ENCODE measurements at places on chromosomes 4 and X. TPM values are rescaled to one million over a fixed set of nuclear protein-coding genes. Genes with fewer than 3 reads are reported as not detected.

The SYP gene
- polyA plus RNA-seq = not detected

The OCIAD2 gene
- 245 TPM for polyA plus RNA-seq

The PAGE1 gene
- not detected for polyA plus RNA-seq

The HMGN5 gene
- 2.1 TPM for polyA plus RNA-seq

The ADGRG4 gene
- not detected for polyA plus RNA-seq

The PNMA6F gene
- polyA plus RNA-seq = not detected

The C4orf36 gene
- not detected for polyA plus RNA-seq

The EVC2 gene
- polyA plus RNA-seq = 0.31 TPM

The STARD8 gene
- polyA plus RNA-seq = 0.14 TPM

- H3K27me3 ChIP-seq = no peaks in the 10 kb centered on the region
- no peak overlapping the region for H3K4me3 ChIP-seq
- H3K27ac ChIP-seq = no peak overlapping the region
- DNase-seq = no peak
Observed at GRCh38 chr4:27176881-27177280, 316.2 kb downstream of the STIM2 start.

DNA sequence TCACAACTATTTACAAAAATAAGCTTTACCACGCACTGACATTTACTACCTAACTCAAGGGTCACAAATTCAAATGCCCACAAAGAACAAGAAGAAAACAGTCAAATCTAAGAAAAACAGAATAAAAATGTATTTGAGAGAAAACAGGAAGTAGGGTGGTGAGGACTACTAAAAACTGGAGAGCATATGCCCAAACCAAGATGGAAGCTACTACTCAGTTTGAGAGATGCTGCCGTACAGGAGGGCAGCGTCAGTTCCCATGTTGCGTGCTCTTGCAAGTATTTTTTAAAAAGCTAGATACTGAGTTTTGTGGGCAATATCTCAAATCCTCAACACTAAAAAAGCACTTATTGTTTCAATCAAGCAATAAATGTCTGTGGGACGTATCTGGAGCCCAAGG is 16.2 kb downstream of the HNRNPD start:
- no peak overlapping the region for H3K4me3 ChIP-seq
- H3K27ac ChIP-seq = no peak overlapping the region
- no peaks in the 10 kb centered on the region for H3K27me3 ChIP-seq
- H3K4me1 ChIP-seq = peaks cover 89% of the 10 kb centered on the region
- H3K36me3 ChIP-seq = peaks cover 53% of the 10 kb centered on the region
- no peak for DNase-seq

- no peaks in the 10 kb centered on the region for H3K4me1 ChIP-seq
- no peak overlapping the region for H3K27ac ChIP-seq
- H3K36me3 ChIP-seq = no peaks in the 10 kb centered on the region
Observed at GRCh38 chrX:2423282-2423681, 77.5 kb downstream of the DHRSX start.

- DNase-seq = no peak
- no peak overlapping the region for H3K4me3 ChIP-seq
- H3K27me3 ChIP-seq = no peaks in the 10 kb centered on the region
Observed at GRCh38 chrX:15322472-15322871, 7.0 kb upstream of the ASB11 start.

DNA sequence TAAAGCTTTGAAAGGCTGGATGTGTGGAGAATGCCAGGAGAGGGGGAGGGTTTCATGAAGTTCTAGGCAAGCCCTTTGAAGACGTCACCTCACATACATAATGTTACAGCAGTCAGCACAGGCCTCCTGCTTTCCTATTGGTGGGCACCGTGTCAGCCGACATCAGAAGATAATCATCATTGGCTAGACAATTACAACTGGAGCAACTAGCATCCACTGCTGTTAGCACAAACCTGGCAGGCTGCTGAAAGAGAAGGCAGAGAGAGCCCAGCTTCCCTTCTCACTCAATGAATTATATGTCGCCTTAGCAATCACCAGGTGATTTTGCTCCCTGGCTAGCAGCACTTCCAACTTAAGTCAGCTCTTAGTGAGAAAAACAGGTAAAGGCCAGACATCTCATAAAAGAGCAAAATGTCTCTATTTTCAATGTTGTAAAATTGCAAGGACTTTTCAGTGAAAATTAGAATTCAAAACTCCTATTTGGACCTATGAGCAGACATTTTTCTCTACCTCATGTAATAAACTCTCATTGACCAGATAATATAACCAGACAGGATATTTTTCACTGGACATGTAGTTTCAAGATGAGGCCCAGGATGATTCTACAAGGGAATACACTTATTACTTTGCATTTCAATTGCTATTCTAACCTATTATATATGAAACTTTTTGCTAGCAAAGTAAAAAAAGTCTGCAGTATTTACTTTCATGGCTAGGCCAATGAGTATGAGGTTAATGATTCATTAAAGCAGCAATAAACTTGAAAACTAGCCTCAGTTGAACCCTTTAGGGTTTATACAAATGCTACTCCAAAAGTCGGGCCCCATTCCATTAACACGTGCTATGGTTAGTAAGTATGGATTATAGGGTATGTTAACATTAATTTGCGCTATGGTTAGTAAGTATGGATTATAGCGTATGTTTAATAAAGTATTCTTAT is 4.3 kb downstream of the ELOVL6 start:
- DNase-seq = peak; percentile 78
- H3K27me3 ChIP-seq = no peaks in the 10 kb centered on the region
- H3K4me1 ChIP-seq = peaks cover 27% of the 10 kb centered on the region
- no peaks in the 10 kb centered on the region for H3K36me3 ChIP-seq
- peak overlapping the region; percentile 21 for H3K27ac ChIP-seq

- DNase-seq = no peak
- H3K36me3 ChIP-seq = no peaks in the 10 kb centered on the region
- H3K27me3 ChIP-seq = no peaks in the 10 kb centered on the region
- no peak overlapping the region for H3K27ac ChIP-seq
- H3K4me1 ChIP-seq = no peaks in the 10 kb centered on the region
Observed at GRCh38 chrX:70552130-70552704, 107.6 kb downstream of the DLG3 start.

GRCh38 chr4:38141808-38142500 is 181.8 kb downstream of the PTTG2 start:
- no peak overlapping the region for H3K27ac ChIP-seq
- DNase-seq = no peak
- H3K4me1 ChIP-seq = no peaks in the 10 kb centered on the region
- no peaks in the 10 kb centered on the region for H3K27me3 ChIP-seq
- no peak overlapping the region for H3K4me3 ChIP-seq
- peaks cover 4% of the 10 kb centered on the region for H3K36me3 ChIP-seq

DNA sequence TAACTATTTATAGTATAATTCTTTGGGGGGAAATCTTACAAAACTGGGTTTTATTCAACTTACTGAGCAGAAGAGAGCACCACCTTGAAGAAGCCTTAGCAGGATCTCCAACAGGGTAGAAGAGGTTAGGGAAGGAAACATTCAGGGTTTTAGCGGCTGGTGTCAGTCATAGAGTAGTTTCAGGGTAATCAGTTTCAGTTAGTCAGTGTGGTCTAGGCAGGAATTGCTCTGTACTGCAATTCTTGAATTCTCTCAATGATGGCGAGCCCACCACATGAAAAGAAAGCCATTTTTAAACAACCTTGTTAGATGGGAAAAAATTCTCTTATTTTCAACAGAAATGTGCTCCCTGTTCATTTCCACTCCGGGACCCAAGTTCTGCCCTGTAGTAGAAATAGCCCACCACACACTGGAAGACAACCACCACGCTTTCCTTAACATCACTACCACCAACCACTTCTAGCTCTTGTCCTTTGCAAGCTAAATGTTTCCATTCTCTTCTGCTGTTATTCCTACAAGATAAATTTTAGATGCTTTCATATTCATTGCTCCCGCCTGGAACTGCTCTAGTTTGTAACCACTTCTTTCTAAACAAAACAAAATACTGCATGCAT is 25.9 kb downstream of the COL25A1 start:
- DNase-seq = no peak
- H3K4me1 ChIP-seq = no peaks in the 10 kb centered on the region
- no peaks in the 10 kb centered on the region for H3K27me3 ChIP-seq
- H3K4me3 ChIP-seq = no peak overlapping the region
- no peak overlapping the region for H3K27ac ChIP-seq

DNA sequence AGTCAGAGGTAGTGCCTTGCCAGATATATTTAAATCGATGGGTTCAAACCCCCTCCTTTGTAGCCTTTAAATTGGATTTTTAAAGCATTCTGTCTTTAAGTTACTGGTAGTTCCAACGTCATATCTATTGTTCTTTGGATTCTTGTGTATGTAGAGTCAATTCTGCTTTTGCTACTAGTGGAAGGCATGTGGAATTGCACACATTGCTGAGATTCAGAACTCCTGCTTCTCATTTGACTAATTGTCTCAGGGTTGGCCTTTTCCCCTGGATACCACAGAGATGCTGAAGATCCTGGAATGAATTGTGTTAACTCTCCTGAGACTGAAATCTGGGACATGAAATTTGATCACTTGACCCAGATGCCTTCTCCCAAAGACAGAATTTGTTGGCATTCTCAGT is 328.3 kb upstream of the RPS6KA3 start:
- DNase-seq = no peak
- no peak overlapping the region for H3K4me3 ChIP-seq
- H3K27ac ChIP-seq = no peak overlapping the region
- H3K36me3 ChIP-seq = no peaks in the 10 kb centered on the region

- no peaks in the 10 kb centered on the region for H3K27me3 ChIP-seq
- no peaks in the 10 kb centered on the region for H3K36me3 ChIP-seq
- no peak overlapping the region for H3K4me3 ChIP-seq
Observed at GRCh38 chrX:121871122-121871521, 823.7 kb downstream of the GLUD2 start.

DNA sequence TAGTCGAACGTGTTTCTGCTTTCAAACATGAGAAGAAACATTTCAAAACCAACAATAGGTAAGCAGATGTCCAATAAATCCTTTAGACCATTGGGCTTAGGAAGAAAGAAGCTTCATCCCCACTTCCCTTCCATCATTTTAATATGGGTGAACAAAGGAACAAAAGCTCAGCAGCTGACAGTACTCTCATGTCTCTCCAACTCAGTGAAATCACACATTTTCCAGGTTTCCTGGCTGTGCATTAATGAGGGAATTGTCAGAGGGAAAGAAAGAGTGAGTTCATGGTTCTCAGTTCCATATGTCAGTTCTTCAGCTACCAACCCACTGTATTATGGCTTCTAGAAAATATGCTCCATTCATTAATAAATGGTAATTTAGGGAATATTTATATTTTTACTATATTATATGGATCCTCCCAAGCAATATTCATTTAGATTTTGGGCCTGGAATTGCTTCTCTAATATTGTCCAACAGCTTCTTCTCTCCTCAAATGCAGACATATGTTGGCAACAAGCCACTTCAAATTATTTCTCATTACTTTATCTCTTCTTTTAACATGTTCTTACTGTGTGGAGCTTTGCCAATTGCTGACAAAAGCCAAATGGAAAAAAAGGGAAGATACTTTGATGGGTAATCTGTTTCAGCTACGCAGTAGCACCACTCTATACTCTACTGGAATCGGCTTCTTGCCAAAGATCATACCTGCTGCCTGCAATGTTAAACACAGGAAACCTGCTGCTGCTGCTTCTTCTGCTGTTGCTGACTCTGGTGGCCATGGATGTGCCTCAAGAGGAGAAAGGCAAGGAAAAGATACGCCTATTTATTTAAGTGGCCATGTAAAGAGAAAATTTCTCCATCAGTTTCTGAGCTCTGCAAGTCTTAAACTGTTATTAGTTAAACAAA is 1757.6 kb downstream of the ARAP2 start:
- H3K4me3 ChIP-seq = no peak overlapping the region
- H3K27me3 ChIP-seq = no peaks in the 10 kb centered on the region
- H3K36me3 ChIP-seq = no peaks in the 10 kb centered on the region
- H3K27ac ChIP-seq = no peak overlapping the region

DNA sequence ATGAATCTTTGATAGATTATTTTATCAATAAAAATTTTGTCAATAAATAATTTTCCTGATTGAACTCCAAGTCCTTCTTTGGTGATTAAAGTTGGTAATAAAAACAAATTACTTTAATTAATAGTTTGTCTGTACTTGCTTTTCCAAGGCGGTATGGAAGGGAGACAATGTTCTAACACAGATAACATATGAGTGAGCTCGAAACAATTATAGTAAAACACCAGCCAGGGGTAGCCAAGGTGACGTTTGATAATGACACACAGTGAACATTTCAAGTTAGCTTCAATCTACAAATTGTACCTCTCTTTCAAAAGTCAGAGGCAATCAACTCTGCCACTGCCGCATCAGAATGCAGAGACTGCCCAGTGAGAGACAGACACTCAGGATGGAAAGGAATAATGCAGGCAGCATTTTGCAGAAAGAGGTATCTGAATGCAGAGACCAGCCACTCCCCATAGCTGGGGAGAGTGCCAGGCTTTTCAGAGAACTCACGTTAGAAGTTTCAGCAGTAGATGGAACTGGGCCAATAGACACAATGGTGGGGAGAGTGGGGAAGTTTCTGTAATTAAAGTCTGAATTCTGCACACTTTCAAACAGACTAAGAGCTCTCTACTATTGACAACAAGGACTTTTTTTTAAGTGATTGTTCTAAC is 18.1 kb upstream of the ATOH1 start:
- H3K27me3 ChIP-seq = no peaks in the 10 kb centered on the region
- no peaks in the 10 kb centered on the region for H3K4me1 ChIP-seq
- H3K36me3 ChIP-seq = no peaks in the 10 kb centered on the region
- no peak overlapping the region for H3K4me3 ChIP-seq

DNA sequence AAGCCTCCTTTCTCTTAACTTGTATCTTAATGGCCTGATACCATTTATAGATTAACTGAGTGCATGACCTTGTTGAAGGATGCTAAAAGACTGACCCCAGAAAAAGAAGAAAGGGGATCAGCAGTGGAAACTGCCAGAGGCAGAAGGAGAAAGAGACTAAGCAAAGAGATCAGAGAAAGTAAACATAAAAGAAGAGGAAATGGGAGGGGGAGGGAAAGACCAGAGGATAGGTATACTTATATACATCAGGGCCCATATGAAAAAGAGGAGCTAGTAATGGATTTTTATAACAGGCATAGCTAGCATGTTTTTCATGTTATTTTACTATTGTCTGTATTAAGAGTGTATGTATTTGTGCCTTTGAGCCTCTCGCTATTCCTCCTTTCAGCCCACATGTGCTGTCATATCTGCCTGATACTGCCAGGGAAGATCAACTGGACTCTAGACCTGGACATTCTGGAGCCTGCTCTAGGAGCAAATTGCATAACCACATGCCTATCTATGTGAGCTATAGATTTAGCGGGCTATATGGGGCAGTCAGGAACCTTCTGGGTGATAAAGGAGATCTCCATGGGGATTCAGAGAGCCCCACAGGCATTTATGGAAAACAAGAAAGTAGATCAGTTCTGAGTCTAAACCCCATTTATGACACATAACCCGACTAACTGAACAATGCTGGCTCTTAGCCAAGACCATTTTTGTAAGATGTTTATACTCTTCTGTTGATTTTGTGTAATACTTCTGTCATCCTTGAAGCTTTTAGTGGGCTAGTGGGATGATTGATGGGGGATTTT is 13.4 kb upstream of the SNX12 start:
- H3K27me3 ChIP-seq = no peaks in the 10 kb centered on the region
- no peak overlapping the region for H3K27ac ChIP-seq
- no peaks in the 10 kb centered on the region for H3K36me3 ChIP-seq
